ENCODE measurements at places on chromosomes 7 and 10.

DNA sequence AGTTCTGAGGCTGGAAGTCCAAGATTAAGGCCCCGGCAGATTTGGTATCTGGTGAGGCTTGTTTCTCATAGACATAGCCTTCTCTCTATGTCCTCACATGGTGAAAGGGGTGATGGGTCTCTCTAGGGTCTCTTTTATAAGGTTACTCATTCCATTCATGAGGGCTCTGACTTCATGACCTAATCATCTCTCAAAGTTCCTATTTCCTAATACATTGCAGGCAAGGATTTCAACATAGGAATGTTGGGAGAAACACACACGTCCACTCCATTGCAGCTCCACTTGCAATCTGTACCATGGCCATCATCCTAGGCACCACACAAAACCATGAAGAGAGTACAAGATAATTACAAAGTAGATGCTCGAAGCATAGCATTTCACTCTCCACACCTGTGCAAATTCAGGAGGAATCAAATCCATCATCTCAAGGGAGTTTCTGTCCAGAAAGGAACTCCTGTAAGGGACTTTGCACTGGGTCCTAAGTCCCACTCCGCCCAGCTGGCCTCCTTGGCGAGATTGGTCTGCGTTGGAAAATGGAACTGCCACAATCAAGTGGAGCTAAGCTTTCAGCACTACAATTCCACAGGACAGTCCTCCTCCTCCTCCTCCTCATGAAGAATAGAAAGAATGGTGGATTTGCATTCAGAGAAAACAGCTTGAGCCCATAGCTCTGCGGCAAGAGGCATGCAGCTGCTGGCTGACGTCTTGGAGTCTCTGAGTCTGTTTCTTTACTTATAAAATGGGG, 8.8 kb downstream of the DDC start:
- no peak for DNase-seq

- DNase-seq, result no peak
Observed at GRCh38 chr7:15341817-15342216, 220.0 kb downstream of the AGMO start.

DNA sequence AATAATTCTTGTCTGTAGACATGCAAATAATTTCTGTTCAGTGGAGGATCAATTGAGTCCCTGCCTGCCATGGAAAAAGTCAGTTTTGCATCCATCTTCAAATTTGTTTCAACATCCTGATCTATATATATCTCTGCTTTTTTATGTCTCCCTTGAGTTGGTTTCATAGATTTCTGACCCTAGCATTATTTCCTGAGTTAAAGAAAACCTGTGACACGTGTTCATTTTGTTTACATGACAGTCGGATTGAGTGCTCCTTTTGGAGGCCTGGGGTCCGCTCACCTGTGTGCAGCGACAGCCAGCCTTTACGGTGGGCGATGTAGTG, 674 bp downstream of the MRPS24 start:
- DNase-seq, result no peak

DNA sequence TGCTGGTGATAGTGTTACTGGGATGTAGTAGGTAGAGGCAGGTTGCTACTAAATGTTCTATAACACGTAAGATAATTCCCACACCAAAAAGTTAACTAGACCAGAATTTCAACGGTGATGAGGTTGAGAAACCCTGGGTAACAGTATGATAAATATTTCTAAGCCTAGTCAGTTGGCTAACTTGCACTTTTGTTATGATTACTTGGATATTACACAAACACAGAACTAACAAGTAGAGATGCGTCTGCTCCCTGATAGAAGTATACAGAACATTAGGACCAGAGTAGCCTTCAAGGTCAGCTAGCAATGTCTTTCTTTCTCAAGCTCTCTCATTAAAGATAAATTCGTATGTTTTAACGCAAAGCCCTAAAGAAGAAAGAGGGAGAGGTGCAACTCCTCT, 86.2 kb upstream of the FZD8 start:
- DNase-seq, result no peak

DNA sequence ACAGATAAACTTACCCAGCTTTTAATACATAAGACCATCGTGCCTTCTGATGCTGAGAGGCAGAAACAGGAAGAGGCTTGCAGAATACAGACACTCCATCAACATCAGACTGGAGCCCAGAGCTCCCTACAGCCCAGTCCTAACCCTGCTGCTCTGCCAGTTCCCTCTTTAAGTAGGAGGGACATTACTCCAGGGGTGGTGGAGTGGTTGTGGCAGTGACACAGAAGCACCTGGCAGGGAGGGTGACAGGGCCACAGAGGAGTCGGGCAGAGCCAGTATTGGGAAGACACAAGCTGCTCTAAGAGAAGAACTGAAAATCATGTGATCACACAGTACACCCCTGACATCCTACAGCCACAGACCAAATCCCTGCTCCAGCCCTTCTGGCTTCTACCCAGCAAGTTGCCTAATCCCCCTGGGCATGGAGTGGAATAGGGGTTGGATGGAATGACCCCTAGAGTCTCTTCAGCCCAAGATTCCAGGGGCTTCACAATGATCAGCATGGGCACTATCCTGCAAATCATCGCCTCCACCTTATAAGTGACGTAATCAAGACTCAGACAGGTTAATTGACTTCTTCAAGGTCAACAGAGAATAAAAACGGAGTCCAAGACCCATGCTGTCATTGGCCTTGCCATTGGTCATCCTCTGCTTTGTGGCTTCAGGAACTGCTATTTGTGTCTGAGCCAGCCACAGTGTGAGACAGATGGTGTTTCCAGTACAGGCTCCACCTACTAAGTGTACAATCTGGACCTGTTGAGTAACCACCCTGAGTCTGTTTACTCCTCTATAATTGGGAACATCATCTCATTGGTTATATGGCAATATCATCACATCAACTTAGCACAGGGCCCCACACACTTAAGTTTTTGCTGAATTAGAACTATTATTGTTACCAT, 61.1 kb upstream of the ZMIZ1 start:
- no peak for DNase-seq

DNA sequence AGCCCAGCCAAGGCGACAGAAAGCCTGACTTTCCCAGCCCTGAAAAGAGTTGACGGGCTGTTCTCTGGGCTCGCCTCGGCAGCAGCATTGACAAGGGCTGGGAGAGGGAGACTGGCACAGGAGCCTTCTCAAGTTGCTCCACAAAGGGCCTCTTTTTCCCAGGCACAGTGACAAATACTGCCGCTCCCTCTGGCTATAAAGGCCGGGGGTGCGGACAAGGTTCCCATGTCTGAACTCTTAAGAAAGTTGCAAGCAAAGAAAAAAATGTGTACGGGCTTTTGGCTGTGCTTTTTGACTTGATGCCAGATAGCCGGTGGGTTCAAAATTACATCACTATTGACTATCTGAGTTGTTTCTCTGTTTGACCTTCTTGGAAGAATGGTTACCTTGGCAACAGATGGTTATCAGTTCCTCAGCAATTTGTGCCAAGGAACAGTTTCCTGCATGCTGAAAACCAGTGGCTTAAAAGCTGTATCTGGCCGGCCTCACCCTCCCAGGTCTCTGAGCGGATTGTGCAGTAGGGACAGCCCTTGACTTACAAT, 115.9 kb upstream of the EEPD1 start:
- DNase-seq, result no peak

GRCh38 chr10:76621886-76622620, 1015.6 kb downstream of the KCNMA1 start:
- DNase-seq, result no peak

DNA sequence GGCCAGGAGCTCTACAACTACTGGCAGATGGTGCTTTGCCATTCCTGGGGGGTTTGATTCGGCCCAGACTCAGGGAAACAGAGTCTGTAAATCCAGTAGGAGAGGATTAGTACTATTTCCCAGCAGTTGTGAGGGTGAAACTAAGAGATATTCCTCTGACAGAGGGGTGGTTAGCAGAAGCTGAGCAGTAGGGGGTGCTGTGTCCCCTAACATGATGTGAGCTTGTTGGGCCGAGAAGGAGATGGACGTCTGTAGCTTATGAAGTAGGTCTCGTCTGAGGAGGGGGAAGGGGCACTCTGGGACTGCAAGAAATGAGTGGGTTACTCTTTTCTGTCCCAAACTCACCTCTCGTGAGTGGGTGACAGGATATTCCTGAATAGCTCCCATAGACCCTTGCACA, 179.2 kb upstream of the MBL2 start:
- DNase-seq, result no peak

Measured in NCI-H524 treated with DMSO at 0.1 percent for 48 hours (cell line).